ENCODE measurements at places on chromosomes 7 and 10. TPM values are rescaled to one million over a fixed set of nuclear protein-coding genes. Genes with fewer than 3 reads are reported as not detected.

Gene AUTS2
- total RNA-seq: 4.6 TPM

Gene ZWINT
- total RNA-seq: 170 TPM

GRCh38 chr10:125155101-125155500, 5.3 kb downstream of the CTBP2 start:
- no peak for DNase-seq

GRCh38 chr7:43781726-43782607, 23.5 kb downstream of the BLVRA start:
- DNase-seq: peak; percentile 63

DNA sequence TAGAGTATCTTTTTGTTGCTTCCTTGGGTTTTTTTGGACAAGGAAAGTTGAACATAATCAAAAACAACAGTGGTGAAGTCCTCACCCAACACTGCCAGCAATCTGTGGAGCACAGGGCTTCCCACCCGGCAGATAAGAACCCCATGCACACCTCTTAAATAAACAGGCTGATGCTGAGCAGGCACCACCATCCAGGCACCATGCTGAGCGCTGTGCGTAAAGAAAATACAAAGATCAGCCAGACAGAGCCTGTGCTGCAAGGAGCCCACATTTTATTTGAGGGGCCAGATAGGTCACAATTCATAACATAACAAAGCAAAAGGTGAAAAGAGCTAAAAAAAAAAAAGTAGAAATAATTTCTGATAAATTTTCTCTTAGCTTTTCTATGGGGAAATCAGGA, 231.2 kb downstream of the PTPRN2 start:
- DNase-seq: no peak

DNA sequence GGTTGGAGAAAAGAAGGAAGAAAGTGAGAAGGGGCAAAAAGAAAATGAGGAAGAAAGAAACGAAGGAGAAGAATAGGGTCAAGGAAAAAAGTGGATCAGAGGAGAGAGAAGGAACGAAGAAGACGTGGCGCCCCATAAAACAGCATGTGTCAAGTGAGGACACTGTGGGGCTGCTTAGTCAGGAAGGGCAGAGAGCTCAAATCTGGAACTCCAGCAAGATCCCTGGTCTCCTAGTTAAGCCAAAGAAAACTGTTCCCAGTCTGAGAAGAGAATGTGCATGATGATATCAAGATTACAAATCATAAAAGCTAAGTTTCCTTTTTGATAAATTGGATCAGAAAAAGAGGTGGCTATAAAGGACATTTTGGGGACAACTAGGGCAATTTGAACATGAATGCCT, 33.0 kb downstream of the CREB3L2 start:
- no peak for DNase-seq

- peak; percentile 97 for DNase-seq
These were observed 73.8 kb downstream of the CUL1 start for GRCh38 chr7:148772297-148773089.

Gene MGMT
- total RNA-seq: not detected

Gene KCNIP2
- total RNA-seq: 2.8 TPM

GRCh38 chr7:15906436-15906835, 220.0 kb upstream of the MEOX2 start:
- no peak for DNase-seq

DNA sequence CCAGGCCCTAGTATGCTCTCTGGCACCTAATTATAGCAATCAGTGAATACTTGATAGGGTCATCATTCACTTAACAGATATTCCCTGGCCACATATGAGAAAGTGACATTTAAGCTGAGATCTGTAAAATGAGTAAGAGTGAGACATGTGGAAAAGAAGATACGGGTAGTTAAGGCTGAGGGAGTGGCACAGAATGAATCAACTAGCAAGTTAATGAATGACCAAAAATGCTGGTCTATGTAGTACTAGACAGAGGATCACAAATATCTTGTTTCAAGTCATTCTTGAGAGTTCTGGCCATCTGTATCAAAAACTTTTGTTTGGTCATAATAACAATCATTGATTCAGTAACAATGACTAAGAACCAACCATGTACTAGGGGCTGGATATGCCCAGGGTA, 954.9 kb downstream of the CNTNAP2 start:
- no peak for DNase-seq

Gene CFAP69
- total RNA-seq: 2.1 TPM

- DNase-seq: no peak
These were observed 81.6 kb downstream of the SAMD9 start for GRCh38 chr7:93036149-93036640.

DNA sequence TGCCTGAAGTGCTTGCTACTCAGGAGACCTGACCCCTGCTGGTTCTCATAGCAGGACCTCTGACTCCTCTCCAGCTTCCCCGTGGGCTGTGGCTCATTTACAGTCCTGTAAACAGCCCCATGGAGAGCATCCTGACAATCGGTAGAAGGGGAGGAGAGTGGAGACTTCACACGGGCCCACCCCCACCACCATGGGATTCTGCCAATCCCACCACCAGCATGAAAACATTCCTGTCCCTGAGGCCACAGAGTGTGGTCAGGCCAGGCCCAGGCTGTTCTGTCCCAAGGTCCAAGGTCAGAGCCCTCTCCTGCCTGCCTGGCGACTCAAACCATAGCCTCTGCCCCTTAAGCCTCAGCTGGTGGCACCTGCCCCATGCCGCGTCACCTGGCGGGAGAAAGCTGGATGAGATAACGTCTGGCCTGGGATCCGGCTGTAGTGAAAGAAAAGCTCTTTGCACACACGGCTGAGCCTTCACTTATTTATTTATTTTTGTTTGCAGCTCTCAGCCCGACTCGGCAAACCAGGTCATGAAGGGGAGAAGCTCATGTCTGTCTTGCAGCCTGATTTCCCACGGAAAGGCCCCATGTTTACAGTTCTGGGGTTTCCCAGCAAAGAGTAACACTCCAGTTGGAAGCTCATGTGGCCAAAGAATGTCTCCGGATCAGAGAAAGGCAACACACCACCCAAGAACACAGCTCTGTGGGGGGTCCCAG, 293.6 kb upstream of the ZMIZ1 start:
- no peak for DNase-seq

DNA sequence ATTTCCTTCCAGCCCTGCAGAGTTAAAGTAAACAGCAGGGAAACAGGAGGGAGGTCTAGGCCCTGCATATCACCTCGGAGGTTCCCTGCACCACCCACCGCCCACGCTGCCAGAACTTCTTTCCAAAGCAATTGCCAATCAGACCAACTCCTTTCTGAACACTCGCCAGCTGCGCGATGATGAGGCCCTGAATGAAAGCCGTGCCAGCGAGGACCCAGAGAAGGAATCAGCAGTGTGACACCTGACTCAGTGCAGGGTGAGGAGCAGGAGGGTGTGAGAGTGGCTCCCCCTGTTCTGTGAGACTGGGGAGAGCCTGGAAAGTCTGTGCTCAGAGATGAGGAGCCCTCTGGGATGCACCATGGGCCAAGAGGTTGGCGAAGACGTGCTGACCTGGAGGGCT, 3.3 kb upstream of the TCERG1L start:
- no peak for DNase-seq

- no peak for DNase-seq
These were observed 22.1 kb upstream of the ABCC2 start for GRCh38 chr10:99760321-99760720.
